Stimulated activated CD8-positive, alpha-beta memory T cell treated with anti-CD3 and anti-CD28 coated beads, Interleukin-2, amount 100 ng/mL, for 1 hour (primary cell): ENCODE measurements at places on chromosomes 1 and 21.

DNA sequence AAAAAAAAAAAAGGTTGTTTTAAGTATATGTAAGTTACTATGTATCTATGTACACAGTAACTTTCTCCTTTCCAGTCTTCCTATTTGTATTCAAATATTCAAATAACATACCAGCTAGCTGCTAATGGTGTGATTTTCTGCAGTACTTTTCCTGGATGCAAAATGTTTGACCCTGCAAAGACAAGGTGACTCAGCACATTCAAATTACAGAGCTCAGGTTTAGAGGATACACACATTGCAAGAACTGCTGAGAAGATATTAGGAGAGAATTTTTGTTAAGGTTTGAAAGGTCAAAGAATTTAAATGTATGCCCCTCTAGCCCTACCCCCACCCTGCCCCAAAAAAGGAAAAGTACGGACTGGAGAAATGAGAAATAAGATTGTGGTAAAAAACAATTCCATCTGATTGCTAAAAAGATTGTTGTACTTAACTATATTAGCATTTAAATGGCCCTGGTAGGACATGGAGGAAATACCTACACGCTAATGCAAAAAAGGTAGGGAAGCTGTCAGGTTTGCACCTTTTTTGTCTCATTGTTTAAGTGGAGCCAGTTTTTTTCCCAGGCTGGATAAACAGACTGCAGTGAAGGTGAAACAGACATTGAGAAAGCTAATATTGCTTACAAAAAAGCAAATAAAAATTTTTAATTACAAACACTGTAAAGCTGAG, 45.6 kb downstream of the ZNF281 start:
- DNase-seq = no peak

- DNase-seq = no peak
Measured at GRCh38 chr1:235876402-235876841, 9.7 kb upstream of the LYST start.

- DNase-seq = no peak
Measured at GRCh38 chr21:35677298-35677841, 383.0 kb downstream of the SETD4 start.

GRCh38 chr1:75115654-75116053, 18.5 kb upstream of the LHX8 start:
- DNase-seq = no peak
